D341Med (cell line): ENCODE measurements at places on chromosomes 7 and 10.

- DNase-seq, result no peak
These were observed 303.0 kb downstream of the ELMO1 start for GRCh38 chr7:37145682-37146081.

DNA sequence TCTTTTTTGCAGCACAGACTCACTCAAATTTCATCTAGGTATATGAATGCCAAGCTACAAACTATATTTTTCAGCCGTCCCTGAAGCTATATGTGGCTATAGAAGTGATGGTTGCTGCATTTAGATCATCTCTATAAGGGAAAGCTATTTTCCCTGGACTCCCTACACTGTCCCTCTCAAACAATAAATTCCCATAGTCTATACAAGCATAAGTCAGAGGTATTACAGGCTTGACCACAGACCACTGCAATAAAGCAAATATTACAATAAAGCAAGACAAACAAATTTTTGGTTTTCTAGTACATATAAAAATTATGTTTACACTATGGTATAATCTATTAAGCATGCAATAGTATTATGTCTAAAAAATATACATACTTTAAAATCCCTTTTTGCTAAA is 1015.5 kb upstream of the LRRN3 start:
- DNase-seq, result no peak

- no peak for DNase-seq
These were observed 189.6 kb downstream of the COBL start for GRCh38 chr7:51126813-51127617.

- no peak for DNase-seq
These were observed 38.6 kb upstream of the MET start for GRCh38 chr7:116633131-116633988.

DNA sequence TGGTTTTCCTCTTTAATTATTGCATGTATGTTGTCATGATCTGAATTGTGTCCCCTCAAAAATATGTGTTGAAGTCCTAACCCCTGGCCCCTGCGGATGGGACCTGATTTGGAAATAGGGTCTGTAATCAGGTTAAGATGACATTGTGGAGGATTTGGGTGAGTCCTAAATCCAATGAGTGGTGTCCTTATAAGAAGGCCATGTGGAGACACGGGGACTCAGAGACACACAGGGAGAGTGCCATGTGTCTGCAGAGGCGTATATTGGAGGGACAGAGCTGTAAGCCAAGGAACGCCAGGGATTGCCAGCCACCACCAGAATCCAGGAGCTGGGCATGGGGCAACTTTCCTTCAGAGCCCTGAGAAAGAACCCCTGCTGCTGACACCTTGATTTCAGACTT is 171.9 kb downstream of the CREB5 start:
- no peak for DNase-seq

GRCh38 chr10:30199376-30200016 is 140.1 kb upstream of the JCAD start:
- no peak for DNase-seq

GRCh38 chr7:158955146-158955870 is 99.0 kb downstream of the DYNC2I1 start:
- DNase-seq, result no peak

GRCh38 chr10:116056445-116057293 is 216.3 kb downstream of the GFRA1 start:
- no peak for DNase-seq

- DNase-seq, result no peak
These were observed 269.3 kb upstream of the KAT6B start for GRCh38 chr10:74557098-74557497.

- no peak for DNase-seq
These were observed 171.3 kb downstream of the RNLS start for GRCh38 chr10:88411772-88412349.

GRCh38 chr7:97004247-97005182 is 838 bp upstream of the DLX6 start:
- no peak for DNase-seq

- no peak for DNase-seq
These were observed 1118.9 kb upstream of the CELF2 start for GRCh38 chr10:9898633-9899395.

- DNase-seq, result no peak
These were observed 274.7 kb downstream of the HDAC9 start for GRCh38 chr7:18770154-18770811.

- peak; percentile 64 for DNase-seq
These were observed 580 bp downstream of the ZNF775 start for GRCh38 chr7:150379441-150380379.

DNA sequence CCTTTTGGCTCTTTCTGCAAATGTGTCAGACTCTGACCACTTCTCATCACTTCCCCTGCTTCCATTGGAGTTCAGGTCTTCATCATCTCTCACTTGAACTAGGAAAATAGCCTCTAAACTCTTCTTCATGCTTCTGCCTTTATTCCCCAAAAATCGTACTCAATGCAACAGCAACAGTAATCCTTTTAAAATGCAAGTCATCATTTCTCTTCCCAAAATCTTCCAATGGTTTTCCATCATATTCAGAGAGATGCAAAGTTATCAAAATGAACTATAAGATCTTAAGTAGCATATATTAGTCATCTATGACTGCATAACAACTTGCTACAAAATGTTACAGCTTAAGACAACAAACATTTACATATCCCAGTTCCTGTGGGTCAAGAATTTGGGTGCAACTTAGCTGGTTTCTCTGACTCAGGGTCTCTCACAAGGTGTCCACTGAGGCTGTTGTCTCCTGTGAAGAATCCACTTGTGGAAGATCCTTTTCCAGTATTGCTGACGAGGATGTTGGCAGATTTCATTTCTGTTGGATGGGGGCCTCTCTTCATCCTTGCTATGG is 31.0 kb upstream of the ETV1 start:
- no peak for DNase-seq

DNA sequence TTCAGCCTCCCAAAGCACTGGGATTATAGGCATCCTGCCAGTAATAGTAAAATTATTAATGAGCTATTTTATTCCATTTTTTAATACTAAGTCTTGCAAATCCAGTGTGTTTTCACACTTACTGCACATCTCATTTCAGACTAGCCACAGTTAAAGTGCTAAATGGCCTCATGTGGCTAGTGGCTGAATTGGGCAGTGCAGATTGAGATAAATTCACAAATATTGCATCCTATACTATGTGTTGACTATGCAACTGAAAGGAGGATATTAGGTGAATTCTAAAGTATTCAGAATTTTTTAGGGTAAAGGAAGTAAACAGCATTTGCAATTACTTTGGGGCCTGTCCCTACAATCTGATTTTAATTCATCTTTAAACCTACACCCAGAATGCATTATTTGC is 10.2 kb downstream of the APBB1IP start:
- no peak for DNase-seq

DNA sequence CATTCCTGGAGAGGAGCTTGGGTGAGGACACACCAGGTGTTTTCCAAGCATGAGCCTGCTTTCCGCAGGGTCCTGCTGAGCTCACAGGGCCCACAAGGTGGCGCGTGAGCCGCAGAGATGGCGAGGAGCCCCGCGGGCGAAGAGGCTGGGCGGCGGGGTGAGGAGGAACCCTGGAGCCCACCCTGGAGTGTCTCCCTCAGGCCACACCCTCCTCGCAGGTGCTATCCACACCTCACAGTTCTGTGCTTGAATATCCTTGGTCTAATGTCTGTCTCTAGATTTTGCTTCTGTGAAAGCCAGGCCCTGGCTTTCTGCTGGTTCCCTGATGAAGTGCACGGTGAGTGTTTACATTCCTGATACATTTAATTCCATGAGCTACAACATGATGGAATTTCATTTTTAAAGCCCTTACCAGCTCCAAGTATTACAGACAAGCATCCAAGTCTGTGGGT is 433.6 kb downstream of the ACTR3B start:
- peak; percentile 89 for DNase-seq

DNA sequence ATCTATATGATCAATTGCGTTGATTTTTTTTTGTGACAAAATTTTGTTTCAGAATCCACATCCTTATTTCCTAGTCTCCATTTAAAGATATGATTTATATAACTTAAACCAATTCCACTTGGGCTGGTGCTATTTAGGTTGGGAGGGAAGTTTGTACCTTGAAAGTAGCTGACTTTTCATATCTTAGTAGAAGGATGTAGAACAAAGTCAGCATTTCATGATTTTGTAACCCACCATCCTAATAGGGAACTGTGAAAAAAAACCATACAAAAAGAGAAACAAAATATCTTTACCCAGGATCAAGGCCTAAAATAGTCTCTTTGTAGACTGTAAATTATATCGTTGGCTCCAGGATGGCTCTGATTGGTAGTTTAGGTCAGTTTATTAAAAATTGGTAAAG is 8.3 kb downstream of the HECTD2 start:
- no peak for DNase-seq

GRCh38 chr7:82410461-82410860 is 33.1 kb downstream of the CACNA2D1 start:
- DNase-seq, result peak; percentile 53

- no peak for DNase-seq
These were observed 21.7 kb upstream of the MACC1 start for GRCh38 chr7:20238754-20239324.

DNA sequence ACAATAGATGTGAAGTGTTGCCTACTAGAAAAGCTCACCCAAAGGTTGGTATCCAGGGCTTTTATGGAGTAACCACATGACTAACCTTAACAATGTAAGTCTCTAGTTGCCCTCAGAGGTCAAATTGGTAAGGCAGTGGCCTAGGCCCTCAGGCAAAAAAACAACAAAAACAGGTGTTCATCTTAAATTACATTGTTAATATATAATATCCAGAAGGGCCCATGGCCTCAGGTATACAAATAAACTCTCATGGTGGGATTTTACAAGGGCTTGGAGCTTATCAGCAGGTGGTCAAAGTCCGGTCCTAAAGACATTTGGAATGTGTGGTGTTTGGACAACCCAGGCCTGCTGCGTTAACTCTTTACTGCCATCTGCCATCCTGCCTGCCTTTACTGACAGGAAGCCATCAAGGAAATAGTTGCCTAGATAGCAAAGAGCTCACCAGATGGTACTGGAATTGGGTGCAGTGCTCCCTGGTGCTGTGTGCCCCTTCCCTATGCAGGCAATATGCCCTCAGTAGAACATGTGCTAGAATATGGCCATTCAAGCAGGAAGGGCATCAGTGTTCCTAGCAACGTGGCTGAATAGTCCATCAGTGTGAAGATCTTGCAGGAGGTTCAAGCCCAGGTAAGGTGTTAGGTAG is 36.2 kb downstream of the TOMM7 start:
- DNase-seq, result no peak

DNA sequence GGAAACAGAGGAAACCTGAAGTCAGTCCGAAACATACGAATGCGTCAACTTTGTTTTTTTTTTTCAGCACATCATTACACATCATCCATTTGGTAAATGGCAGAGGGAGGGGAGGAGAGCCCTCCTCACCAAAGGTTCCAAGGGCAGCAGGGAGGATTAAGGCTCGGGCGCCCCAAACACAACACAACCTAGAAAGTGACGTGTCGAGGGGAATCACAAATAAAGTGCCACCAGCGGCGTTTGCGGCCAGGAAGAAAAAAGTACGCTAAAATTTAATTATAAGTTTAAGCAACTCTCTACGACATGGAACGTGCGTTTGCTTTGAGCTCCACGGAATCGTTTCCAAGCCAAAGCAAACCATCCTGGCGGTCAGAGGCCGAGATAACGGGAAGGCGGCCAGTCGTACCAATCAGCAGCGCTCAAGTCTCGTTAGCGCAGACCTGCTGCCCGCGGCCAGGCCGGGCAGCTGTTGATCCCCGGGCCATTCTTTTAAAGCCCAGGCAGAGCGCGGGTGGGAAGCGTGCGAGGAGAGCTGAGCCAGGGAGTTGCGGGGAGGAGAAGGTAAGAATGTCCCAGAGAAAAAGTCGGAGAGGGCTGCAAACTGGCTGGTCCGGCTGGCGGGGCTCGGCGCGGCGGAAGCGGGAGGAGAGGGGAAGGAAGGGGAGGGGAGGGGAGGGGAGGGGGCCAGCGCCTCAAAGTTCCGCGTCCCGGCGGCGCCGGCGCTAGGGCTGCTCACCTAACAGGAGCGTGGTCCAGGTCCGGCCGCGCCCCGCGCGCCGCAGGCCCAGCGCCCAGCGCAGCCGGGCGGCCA is 719 bp downstream of the DPY19L1 start:
- DNase-seq, result peak; percentile 75

GRCh38 chr7:78222001-78222751 is 423.6 kb downstream of the PHTF2 start:
- no peak for DNase-seq

GRCh38 chr10:127182161-127182560 is 14.2 kb downstream of the INSYN2A start:
- DNase-seq, result no peak

DNA sequence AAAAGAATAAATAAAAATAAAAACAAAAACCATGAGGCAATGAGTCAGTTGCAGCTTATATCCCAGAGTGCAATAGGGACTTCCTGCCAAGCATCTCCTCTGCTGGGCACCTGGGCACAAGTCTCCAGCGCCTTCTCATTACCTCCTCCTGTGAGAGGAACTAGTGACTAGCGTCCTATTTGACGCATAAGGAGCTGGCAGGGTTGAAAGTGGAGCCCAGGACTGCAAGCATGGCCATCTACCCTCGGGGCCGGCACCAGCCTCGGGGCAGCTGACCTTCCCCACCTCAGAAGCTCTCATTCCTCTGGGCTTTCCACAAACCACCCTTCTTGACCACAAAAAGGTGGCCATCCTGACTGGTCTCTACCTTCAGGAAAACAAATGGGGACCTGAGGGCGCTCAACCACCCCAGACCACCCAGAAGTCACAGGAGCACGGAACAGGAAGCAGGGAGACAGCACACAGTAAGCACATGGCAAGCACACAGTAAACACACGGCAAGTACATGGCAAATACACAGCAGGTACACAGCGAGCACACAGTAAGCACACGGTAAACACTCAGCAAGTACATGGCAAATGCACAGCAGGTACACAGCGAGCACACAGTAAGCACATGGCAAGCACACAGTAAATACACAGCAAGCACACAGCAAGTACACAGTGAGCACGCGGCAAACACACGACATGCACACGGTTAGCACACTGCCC is 19.1 kb downstream of the CTBP2 start:
- no peak for DNase-seq

DNA sequence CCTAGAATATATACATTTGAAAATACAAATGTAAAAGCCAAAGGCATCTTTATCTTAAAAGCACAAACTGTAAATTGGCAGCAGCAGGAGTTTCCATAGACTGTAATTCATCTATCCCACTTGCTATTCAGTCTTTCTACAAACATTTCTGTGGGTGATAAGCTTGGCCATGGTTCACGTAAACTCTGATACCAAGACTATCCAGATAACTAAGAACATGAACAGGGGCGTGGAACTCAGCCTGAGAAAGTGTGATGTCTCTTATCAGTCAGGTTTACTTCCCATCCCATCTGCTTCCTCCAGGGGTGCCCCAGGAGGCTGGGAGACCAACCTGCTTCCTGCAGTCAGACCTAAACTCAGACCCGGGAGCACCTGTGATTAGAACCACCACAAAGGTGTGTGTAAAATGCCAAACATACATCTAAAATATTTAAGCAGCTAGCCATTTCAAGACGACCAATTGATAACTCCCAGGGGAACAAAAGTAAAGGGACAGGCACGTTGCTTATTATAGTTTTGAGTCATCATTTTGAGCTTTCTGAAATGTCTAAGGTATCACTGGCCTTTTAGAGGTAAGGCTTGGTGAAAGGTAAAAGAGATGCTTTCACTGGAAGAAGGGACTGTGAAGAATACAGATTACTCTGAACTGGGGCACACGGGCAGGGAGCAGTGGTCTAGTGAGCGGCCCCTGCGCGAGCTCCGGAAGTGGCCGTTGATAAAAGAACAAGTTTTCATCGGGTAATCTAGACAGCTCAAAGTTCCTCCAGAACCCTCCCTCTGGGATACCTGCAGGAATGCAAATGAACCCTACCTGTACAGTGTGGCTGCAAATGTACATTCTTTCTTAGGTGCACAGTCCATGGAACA is 51.5 kb downstream of the RSU1 start:
- DNase-seq, result no peak

- DNase-seq, result no peak
These were observed 363.6 kb downstream of the DNAJB6 start for GRCh38 chr7:157700231-157701005.
